Mesendoderm (in vitro differentiated cells): ENCODE measurements at places on chromosomes 7 and 10.

GRCh38 chr7:91323626-91324158 lies 59.5 kb downstream of the FZD1 start:
- DNase-seq = no peak

- DNase-seq = no peak
Observed at GRCh38 chr10:103752680-103753248, 102.6 kb downstream of the SH3PXD2A start.

DNA sequence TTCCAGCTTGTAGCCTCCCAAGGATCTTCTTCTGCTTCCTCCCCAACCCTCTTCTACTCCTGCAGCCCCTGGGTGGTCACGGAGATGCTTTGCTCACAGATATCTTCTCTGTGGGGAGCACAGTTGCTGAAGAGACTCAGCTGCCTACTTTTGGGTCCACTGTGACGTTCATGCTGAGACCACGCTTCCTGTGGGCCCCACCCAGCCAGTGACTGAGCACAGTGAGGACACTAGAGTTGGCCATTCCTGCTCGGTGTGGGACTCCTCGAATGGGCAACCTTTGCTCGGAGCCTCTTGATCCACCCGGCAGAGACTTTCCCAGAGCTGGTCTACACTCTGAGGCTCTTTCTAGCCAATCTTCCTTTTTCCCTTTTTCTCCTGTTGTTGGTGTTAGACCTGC lies 73.9 kb downstream of the ADRA2A start:
- DNase-seq = no peak

GRCh38 chr10:86372119-86372783 lies 5.7 kb upstream of the GRID1 start:
- no peak for DNase-seq

DNA sequence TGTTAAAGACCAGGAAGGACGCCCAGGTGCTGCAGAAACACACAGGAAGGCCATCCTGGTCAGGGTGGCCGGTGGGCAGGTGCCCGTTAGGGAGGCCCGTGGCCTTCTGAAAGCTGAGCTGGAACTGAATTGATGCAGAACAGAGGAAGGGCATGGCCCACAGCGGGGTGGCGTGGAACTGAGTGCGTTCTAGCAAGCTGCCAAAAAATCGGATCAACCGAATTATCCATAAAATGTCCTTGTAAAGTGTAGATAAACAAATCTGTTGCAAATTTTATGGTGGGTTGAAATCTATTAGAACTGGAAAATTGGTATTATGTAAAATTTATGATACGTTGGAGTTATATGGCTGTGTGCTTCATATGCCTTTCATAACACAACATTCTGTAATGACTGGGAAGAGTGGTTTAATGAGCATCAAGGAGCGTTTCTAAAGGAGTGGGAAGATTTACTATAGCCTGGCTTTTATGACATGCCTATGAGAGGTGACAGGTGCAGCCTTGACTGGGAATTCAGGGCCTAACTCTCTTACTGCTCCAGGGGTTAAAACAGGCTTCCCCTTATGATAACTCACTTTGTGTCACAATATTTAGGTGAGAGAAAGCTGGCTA lies 108.1 kb downstream of the GPR26 start:
- DNase-seq = no peak

DNA sequence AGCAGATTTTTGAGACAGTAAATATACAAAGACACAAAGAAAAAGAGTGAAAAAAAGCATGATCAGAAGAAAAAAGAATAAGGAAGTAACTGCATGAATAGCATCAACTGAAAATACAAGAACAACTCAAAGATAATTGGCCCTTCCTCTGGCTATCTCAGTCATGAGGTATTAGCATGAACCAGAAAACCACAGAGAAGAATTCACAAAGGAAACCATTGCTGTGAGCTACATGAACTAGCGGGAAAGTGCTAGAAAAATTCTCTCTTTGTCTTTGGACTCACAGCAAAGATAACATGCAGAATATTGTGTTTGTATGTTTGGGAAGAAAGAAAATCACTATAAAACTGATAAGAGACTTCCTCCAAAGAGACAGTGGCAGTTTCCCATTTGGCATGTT lies 82.9 kb downstream of the SORCS1 start:
- no peak for DNase-seq

GRCh38 chr10:71763352-71764127 lies 9.8 kb downstream of the VSIR start:
- no peak for DNase-seq

GRCh38 chr7:159108491-159108890 lies 36.2 kb downstream of the VIPR2 start:
- no peak for DNase-seq

- DNase-seq = no peak
Observed at GRCh38 chr7:102205915-102206314, 80.8 kb upstream of the SH2B2 start.

DNA sequence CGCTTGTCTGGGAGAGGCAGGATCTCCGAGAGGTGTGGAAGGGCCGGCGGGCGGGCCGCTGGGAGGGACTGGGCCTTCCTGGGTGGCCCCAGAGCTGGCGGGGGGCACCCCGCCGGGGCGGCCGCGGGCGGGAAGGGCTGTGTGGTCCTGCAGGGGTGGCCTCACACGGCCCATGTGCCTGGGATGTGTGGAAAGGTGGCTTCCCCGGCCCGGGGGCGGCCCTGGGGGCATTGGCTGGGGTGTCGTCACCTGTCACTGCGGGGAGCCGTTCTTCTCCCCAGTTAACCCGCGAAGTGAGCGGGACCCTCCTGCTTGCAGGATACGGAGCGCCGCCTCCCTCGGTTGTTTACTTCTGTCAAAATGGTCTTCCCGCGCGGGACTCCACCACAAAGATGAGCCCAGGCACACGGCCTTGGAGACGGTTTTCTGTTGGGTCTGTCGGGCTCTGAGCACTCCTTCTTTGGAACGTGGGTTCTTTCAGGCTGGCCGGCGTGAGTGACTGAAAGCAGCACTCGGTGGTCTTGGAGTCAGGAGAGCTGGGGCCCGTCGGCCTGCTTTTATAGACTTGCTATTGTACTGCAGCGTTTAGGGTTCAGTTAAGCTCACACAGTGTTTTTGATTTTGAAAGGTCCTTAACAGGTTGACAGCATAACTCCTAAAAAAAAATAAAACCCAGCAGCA lies 700 bp downstream of the SMC3 start:
- peak; percentile 69 for DNase-seq
